ENCODE measurements at places on chromosomes 7 and 10. TPM values are rescaled to one million over a fixed set of nuclear protein-coding genes. Genes with fewer than 3 reads are reported as not detected.

DNA sequence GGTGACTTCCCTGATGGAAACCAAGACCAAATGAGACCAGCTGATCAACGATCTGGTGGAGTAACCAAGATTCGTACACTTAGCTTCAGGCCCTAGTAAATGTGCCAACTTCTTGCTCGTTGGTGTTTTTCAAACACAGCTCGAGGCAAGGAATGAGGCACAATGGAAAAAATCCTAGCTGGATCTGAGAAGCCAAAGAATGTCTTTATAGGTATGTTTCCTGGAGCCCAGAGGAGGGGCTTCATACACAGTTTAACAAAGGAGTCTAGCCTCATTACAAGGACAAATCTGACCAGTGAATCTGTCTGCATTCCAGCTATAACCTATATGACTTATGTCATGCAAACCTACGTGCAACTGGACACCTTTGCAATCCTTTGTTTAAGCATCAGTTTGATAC is 3.7 kb downstream of the COL17A1 start:
- DNase-seq: no peak

Gene LIPK
- total RNA-seq: not detected

DNA sequence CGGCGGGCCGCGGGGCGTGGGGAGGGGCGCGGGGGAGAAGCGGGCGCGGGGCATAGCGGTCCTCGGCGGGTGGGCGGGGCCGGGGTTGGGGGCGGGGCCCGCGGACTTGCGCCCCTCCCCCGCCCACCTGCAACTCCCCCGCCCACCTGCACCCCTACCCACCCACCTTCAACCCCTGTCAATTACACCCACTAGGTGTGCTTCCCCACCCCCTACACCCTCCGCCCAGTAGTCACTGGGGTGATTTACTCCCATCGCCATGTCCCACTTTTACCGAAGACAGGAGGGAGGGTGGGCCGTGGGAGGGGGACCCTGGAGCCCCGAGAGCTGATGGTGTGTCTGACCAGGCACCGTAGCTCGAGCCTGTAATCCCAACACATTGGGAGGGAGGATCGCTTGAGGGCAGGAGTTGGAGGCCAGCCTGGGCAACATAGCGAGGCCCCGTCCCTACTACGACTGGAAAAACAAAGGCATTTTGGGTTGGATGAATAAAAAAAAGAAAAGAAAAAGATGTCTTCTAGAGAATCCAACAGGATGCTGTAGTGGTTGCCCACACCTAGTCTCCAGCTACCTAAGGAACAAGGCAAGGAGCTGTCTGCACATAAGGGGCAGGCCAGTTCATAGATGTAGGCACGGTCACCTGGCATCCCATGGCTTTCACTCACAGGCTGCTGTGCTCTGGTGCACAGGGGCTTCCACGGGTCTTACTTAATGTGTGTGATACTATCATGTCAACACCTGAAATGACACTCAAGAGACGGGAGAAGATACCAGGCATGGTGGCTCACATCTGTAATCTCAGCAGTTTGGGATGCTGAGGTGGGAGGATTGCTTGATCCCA is 761 bp downstream of the KCTD7 start:
- DNase-seq: peak; percentile 1

GRCh38 chr10:71939304-71939703 is 24.9 kb upstream of the CHST3 start:
- DNase-seq: no peak

- DNase-seq: no peak
Observed at GRCh38 chr10:62317257-62317656, 48.6 kb upstream of the RTKN2 start.

DNA sequence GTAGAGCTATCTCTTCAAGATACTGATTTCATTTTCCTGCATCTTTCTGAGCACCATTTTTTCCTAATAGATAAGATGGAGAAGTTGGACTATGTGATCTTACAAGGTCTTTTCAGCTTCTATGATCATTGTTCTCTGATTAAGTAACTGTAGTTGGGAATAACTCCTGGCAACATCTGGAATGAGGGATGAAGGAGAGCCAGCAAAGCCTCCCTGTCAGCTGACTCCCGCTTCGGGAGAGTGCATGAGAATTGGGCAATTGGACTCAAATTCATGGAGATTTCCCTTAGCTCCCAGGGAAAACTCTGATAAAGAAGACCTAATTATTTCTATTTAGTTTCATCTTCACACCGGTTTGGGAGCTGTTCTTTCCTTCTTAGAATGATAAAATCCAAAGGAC is 146.1 kb downstream of the CCDC71L start:
- DNase-seq: no peak

DNA sequence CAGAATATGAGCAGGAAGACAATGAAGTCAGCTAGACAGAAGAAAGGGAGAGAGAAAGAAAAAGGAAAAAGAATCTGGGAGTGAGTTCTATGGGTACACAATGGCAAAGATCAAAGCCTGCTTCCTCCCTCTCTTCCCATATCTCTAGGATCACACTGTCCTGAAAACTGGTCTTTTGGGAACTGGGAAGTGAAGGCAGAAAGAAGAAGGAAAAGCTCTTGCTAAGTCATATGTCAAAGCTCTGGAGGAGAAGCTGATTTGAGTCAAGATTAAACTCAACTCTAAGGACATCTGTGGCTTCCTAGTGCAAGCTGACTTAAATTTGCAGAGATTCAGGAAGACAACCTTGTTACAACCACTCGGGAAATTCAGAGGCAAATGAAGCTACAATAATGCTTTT is 147.5 kb downstream of the DOCK4 start:
- no peak for DNase-seq

- DNase-seq: no peak
Observed at GRCh38 chr7:93054975-93055374, 62.8 kb downstream of the SAMD9 start.

DNA sequence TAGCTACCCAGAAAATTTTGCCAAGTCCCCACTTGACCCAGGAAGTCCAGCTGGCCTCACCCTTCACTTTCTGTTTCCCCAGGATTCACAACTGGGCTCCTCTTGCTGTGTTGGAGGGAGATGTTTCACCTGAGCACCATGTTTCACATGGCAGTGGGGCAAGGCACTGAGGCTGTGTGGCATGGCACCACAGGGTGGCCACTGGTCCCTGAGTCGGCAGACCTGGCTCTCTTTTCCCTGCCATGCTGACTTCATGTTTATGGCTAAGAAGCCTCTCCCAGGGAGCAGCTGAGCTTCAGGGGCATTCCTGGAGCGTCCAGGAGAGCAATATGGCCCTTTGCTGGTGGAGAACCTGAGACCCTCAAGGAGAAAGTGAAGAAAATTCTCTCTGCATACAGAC is 266.9 kb downstream of the RPS24 start:
- DNase-seq: no peak

Gene IQUB
- not detected for total RNA-seq

GRCh38 chr7:155533827-155534690 is 12.3 kb downstream of the CNPY1 start:
- DNase-seq: no peak

DNA sequence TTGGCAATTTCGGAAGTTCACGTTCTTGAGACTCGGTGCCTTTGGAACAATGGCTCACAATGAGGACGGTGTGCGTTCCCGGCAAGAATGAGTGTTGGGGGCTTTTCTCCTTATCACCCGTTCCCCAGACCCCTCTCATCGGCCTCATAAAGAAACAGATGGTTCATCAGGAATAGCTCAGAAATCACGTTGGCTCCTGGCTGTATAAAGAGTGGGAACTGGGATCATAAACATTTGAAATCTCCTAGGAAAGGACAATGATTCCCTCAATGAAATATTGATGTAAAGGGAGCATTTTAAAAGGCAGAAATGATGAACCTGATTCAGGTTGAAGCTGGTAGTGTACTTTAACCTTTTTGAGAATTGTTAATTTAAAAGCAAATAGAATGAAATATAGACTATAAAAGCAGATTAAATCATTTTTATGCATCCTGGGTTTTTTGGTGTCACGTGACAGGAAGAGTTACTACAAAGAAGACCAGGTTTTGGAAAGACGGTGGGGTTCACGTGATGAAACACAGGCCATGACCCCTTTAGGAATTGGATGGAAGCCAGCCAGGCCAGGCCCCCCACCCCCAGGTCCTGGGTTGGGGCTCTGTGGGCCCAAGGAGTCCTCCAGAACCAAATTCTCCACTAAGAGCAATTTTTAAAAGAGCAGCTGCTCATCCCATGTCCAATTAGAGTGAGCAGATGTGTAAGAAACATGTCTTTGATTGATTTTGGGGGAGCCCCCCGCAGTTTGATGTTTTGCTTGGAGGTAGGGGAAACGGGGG is 63.0 kb downstream of the CUX1 start:
- no peak for DNase-seq

DNA sequence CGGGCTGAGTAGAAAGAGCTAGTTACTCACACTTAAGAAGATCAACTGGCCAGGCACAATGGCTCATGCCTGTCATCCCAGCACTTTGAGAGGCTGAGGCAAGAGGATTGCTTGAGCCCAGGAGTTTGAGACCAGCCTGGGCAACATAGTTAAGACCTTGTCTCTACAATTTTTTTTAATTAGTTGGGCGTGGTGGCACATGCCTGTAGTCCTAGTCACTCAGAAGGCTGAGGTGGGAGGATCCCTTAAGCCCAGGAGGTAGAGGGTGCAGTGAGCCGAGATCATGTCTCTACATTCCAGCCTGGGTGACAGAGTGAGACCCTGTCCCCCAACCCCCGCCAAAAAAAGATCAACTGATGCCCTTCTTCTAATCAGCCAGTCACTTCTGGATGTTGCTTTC is 74.6 kb upstream of the ATP6V0A4 start:
- no peak for DNase-seq

Gene MBLAC1
- not detected for total RNA-seq

DNA sequence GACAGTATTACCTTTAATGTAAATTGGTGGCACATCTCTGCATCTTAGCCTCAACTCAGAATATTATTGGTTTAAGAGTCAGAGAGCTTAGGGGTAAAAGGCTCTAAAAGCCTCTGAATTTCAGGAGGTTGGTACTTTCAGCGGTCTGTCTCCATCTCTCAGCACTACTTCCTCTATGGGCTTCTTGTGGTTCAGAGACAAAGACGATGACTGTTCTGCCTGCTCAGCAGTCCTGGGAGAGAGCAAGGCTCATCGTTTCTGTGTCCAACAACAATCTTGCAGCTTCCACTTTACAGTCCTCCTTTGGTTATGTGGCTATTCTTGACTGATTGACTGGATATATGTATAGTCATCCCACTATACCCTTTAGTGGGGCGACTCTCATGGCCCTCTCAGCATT is 394.7 kb downstream of the AUTS2 start:
- no peak for DNase-seq

GRCh38 chr7:151674161-151674920 is 154.6 kb upstream of the RHEB start:
- no peak for DNase-seq
